ENCODE measurements at places on chromosomes 2 and 18.

DNA sequence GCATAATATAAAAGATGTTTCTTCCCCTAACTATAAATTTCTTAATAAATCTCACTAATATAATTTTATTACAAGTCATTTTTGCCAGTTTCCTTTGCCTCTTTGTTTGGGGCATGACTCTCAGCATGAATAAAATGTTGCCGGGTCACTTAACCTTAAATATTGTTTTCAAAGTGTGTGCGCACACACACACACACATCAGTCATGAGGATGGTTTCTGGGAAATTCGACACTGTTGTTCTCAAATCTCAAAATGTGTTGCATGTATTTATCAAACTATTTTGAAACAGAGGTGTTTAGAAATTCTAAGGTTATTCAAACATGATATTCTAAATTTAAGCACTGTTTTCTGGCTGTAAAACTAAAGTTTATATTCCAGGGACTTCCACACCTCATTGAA, 31.5 kb downstream of the FAP start:
- DNase-seq: no peak

DNA sequence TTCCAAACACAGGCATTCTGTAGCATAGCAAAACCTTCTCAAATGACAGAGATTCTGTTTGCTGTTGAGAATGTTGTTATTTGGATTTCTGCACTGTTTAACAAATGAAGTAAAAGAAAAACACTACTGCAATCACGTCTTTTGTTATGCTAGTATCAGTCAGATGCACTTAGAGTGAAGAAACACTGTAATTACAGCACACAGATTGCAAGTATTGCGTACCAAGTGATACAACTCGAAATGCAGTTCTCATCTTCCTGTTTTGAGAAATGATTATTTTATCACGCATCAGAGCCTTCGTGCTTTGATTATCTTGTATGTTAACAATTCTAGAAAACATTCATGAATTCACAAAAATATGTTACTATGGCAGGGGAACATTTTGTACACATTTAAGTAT, 41.8 kb upstream of the KLF11 start:
- no peak for DNase-seq

DNA sequence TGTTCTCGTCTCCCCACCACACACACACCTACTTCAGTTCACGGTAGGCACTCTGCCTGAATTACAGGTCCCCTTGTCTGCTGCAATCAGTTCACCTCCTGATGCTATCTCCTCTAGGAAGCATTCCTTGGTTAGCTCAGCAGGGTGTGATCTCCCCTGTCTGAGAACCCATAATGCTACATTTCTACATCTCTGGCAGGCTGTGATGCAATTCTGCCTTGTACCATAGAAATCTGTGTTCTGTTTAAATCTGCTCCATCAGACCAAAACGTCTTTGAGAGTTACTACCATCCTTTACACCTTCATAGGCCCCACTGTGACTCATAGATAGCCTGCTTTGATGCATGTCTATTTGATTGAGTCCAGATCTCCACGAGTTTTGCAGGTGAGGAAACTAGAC, 103.9 kb downstream of the TTC32 start:
- no peak for DNase-seq

DNA sequence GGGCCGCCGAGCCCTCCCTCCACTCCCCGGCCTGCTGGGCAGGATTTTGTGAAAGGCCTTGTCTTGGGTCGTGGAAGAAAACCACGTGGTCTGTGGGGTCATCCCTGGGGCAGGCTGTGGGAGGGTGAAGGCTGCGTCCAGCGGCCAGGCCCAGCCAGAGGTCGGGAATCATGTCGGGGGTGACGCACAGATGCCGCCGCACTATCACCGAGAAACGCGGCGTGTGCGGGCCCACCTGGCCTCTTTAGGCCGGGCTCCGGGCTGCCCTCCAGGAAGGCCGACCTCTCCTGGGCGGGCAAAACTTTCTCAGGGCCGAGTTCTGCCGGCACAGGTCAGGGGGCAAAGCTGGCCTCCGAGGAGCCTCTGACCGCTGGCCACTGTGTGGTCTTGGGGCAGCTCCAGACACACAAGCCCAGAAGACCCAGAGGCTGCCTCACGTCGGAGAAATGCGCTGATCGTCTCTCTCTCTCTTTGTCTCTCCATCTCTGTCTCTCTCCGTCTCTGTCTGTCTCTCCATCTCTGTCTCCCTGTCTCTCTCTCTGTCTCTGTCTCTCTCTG, 28.4 kb downstream of the NFATC1 start:
- DNase-seq: no peak

DNA sequence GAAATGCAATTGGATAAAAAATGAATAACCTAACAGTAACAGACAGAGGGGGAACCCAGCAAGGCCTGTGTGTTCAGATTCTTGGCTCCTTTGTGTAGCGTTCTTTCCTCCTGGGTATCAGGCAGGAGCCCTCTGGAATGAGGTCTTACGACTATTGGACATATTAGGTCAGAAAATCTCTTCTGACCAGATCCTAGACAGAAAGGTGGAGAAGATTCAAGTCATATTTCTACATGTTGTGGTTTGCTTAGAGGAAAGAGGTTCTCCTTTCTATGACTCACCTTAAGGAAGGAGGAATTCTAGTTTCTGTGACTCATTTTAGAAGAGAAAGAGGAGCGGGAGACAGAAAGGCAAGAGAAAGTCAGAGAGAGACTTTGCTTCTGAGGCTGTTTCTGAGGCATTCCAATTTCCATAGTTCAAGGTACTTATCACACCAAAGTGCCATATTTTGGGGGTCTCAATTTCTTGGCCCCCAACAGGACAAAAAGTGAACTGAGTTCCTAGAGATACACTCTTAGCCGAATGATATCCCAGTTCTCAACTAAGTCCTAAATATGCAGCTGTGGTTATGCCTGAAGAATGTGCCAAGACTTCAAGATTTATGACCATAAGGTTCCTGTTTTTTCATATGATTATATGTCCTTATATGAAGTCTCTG, 618.6 kb downstream of the ZEB2 start:
- DNase-seq: no peak

- no peak for DNase-seq
Observed at GRCh38 chr2:17644997-17645720, 104.7 kb downstream of the VSNL1 start.

DNA sequence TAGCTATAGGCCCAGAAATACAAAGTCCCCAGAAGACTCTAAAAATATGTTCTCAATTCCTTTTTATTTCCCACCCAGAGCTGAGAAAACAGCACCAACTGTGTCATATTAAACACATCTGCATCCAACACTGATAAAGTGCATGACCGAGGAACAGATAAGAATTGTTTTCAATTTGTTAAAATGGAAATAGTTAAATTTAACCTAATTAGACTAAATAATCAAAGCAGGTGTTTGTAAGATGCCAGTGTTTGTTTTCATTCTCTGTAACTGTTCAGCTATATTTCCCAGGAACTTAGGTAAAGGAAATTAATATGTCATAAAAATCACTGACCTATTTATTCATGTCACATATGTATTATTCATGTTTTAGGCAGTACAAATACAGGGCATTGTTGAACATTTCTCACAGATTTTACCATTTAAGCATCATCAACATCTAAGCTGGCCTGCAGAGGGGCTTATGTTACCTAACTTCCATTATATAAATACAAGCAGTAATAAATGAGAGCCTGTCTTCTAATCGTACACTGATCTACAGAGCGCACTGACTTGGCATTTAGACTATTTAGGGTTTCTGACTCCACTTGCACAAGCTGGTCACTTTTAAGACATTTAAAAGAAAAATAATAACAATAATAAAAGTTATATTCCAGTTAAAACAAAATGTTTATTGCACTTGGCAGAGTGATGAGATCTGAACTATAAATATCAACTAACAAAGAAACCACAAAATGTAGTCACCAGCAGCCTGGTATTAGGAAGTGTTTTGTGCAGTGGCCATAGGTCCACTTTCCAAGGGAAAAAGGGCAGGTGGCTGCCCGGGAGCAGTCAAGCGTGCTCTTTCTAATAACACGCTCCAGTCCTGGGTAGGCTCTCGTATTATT, 86.6 kb upstream of the ZFP36L2 start:
- DNase-seq: peak; percentile 11

- DNase-seq: no peak
Observed at GRCh38 chr18:75418293-75419005, 9.1 kb downstream of the SMIM21 start.

DNA sequence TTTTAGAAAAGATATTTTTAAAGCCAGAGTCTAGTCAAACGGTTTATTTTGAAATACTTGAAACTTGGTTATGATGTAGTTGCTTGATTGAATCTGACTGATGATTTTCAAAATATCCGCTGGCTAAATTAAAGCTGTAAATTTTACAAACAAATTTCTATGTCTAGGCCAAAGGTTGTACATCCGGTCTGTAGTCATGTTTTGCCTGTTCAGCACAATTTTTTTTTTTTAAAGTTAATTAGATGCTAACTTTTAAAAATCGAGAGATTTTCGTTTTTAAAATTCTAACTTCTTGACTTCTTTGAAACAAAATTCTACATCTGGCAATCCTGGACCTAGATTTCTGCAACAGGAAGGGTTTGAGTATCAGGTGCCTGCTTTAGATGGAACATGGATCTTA, 412.4 kb downstream of the TXNL1 start:
- DNase-seq: no peak

DNA sequence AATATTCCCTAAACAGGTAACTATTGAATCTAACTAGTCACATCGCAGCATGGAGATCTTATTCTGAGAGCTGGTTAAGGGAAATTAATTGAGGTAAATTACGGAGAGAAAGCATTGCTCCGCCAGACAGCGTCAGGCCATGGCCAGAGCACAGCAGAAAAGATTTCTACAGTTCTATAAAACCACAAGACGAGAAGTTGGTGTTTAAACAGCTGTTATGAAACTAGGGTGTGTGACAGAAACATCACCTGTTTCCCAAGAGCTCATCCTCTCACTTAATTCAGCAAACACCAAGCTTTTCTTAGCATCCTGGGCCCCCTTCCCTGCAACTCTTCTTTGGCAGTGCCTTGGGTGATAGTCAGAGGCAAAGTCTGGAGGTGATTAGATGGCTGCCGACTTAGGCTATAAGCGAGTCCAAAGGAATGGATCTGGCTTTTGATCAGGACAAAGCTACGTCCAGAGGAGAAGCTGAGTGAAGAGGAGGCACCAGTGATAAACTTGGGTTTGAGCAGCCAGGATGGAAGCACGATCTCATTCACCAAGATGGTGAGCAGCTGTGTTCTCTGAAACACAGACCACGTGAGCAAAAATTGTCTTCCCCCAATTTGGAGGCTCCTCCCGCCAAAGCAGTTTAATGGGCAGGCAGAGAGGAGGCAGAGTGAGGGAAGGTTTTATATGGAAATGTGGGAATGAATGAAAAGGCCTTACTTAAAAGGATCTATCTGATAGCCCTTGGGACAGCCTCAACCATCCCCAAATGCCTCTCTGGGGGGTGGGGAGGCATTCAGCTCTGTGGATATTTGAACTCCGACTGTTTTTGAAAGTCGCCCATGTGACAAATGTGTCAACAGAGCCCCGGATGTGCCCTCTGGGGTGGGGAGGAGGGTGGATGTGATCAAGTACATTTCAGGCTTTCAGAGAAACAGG, 57.8 kb downstream of the PKDCC start:
- DNase-seq: no peak

DNA sequence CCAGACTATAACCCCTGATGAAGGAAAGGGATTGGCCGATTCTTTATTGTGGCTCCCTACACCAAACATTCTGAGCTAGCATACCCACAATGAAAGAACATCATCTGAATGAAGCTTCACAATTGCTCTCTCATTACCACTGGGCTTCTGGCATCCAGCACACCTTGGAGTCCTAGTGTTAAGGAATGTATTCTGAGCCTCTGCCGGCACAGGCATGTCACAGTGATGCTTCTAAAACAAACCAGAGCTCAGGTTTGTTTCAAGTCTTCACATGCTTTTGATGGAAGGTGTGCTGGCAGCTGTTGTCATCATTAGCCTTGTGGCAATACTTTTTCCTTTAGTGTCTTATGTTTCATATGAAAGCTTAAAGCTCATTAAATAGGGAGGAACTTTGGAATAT, 76.3 kb upstream of the RBBP8 start:
- DNase-seq: no peak

GRCh38 chr2:20612925-20613916, 37.7 kb downstream of the HS1BP3 start:
- DNase-seq: no peak

DNA sequence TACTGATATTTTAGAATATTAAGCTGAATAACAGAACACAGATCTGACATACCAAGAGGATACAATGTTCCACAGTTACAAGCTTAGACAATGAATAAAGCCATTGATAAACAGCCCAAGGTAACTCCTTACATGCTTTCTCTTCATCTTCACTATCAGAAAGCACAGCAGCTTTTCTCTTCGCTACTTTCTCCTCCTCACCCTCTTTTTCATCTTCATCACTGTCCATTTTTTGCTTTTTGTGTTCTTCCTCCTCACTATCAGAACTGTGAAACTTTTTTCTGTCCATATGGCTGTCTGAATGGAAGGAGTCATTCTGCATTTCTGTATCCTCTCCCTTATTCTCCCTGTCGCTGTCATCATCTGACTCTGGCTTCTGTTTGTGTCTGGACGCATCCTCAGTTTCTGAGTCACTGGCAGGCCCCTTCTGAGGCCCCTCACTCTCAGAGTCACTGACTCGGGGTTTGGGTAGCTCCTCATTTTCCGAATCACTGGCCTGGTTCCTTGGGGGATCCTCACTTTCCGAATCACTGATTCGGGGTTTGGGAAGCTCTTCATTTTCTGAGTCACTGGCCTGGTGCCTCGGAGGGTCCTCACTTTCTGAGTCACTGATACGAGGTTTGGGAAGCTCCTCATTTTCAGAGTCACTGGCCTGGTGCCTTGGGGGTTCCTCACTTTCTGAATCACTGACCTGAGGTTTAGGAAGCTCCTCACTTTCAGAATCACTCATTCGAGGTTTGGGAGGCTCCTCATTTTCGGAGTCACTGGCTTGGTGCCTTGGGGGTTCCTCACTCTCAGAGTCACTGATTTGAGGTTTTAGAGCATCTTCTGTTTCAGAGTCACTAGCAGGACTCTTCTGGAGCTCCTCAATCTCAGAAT, 21.5 kb downstream of the IWS1 start:
- no peak for DNase-seq

DNA sequence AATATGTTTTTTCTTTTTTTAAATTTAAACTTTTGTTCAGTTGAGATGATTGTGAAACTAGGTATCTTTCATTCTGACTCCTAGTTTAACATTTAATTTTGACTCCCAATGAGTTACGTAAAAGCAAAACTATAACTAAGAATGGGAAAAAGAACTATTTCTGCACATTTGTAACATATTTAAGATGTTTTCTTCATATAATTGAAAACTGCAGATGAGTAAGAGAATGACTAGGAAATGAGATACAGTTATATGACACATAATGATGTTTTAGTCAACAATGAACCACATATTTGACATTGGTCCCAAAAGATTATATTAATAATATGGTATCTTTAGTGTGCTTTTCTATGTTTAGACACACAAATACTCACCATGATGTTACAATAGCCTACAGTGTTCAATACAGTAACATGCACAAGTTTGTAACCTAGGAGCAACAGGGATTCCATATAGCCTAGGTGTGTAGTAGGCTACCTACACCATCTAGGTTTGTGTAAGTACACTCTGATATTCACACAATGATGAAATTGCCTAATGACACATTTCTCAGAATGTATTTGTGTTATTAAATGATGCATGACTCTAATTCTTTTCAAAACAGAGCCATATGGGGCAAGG, 12.6 kb downstream of the ERMN start:
- no peak for DNase-seq

Measured in nephron progenitor cell (in vitro differentiated cells).